ENCODE measurements at places on chromosomes 2 and 18.

- no peak for DNase-seq
Observed at GRCh38 chr2:215377283-215377682, 58.6 kb downstream of the FN1 start.

DNA sequence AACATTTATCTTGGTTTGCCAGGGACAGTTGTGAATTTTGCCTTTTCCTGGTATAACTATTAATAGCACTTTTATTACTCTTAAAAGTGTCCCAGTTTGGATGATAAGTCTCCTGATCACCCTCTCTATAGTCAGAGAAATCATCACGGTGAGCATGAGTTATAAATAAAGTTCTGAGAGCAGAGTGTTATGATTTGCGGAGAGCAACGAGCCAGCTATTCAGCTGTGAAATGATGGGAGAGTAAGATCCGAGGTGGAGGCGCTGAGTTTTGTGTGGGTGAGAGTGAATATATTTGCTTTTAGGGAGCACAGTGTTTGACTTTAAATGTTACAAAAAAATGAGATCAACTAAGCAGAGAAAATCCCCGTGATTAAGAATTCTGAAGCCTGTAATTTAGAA is 179.6 kb downstream of the DSC3 start:
- DNase-seq: no peak

- no peak for DNase-seq
Observed at GRCh38 chr2:101900375-101900774, 91.4 kb upstream of the IL1R2 start.

GRCh38 chr18:64645753-64646152 is 496.9 kb upstream of the LINC00305 start:
- no peak for DNase-seq

DNA sequence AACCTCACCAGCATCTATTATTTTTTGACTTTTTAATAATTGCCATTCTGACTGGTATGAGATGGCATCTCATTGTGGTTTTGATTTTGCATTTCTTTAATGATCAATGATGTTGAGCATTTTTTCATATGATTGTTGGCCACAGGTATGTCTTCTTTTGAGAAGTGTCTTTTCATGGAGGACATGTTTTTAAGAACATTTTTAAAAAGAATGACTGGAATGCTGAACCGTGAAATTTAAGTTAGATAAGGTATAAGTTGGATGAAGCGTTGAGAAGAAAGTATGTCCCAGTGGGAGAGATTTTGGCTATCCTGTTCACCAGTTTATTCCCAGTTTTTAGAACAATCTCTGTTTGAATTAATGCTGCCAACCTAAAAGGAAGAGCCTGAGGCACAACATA is 365.9 kb downstream of the CELF4 start:
- no peak for DNase-seq

GRCh38 chr2:50922506-50922905 is 109.4 kb downstream of the NRXN1 start:
- no peak for DNase-seq

DNA sequence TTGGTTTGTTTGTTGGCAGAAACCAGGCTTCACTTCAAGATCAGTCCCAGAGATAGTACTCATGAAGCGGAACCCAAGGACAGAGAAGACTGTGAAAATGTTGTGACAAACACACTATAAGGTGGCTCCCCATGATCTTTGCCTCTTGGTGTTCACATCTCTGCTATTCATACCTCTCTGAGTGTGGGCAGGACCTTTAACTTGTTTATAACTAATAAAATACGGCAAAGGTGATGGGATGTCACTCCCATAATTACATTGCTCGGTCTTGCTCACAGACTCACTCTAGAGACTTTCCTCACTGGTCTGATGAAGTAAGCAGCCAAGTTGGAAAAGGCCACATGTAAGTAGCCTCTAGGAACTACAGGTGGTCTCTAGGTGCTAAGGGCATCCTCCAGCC is 30.6 kb upstream of the UGP2 start:
- no peak for DNase-seq

DNA sequence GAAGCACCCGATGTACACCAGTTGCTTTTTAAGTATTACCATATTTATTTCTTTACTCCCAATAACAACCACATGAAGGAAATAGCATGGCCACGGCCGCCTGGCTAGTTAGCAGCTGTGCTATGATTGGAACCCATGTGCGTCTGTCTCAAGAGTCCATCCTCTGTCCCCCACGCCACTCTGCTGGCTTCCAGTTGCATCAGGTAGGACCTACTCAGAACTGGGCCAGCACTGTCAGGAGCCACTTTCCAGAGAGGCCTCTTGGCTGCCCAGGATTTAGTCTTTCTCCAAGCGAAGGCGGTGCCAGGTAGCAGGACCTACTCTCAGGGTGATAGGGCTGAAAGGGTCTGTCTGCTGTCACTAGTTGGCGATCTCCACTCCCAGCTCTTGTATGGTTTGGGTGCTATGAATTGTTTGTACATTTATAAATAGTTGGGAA is 22.1 kb downstream of the ASB18 start:
- no peak for DNase-seq

- DNase-seq: no peak
Observed at GRCh38 chr2:233519787-233520611, 46.6 kb downstream of the USP40 start.

- DNase-seq: peak; percentile 63
Observed at GRCh38 chr2:171160956-171161740, 455 bp upstream of the TLK1 start.

- no peak for DNase-seq
Observed at GRCh38 chr2:165114346-165114939, 89.4 kb downstream of the SCN3A start.

GRCh38 chr2:62163106-62163831 is 32.6 kb upstream of the B3GNT2 start:
- DNase-seq: no peak

DNA sequence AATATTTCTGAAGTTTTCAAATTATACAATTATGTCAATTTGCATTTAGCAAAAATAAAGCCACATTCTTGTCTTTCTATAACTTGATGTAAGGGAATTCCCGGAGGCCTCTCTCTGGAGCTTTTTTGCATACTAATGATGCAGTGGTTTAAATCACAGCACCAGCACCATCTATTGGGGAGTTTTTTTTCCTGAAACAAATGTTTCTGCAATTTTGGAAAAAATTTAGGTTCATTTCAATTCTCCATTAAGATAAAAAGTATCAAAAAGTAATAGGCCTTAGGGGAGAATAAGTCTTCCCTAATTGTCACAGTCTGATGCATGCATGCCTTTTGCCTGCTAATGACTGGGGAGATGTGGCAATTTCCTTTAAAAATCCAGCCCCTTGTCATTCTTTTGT is 13.5 kb downstream of the CBLN2 start:
- DNase-seq: no peak

- no peak for DNase-seq
Observed at GRCh38 chr2:129767346-129768035, 212.0 kb upstream of the RAB6C start.

GRCh38 chr18:74303936-74304335 is 11.7 kb upstream of the C18orf63 start:
- DNase-seq: no peak
